Breast epithelium (tissue), 4 donors: ENCODE measurements at places on chromosomes 12 and 14. TPM values are rescaled to one million over a fixed set of nuclear protein-coding genes. Genes with fewer than 3 reads are reported as not detected.
A peak's percentile ranks its signal among the peaks of the same experiment; 100 is the strongest.

Gene KRT71
- total RNA-seq: 0.16 TPM

GRCh38 chr14:90558983-90559590 is 162.3 kb downstream of the CALM1 start:
- no peak for DNase-seq
- H3K4me1 ChIP-seq: no peaks in the 10 kb centered on the region
- no peaks in the 10 kb centered on the region for H3K27me3 ChIP-seq
- H3K4me3 ChIP-seq: no peak overlapping the region
- no peak overlapping the region for H3K27ac ChIP-seq

Gene DHH
- total RNA-seq: 1.4 TPM

GRCh38 chr12:95548539-95549391 is 2.5 kb downstream of the USP44 start:
- no peaks in the 10 kb centered on the region for H3K27me3 ChIP-seq
- peak; percentile 37 for DNase-seq
- H3K36me3 ChIP-seq: no peaks in the 10 kb centered on the region
- peak overlapping the region; percentile 89 for H3K4me3 ChIP-seq
- H3K27ac ChIP-seq: peak overlapping the region; percentile 84
- H3K4me1 ChIP-seq: no peaks in the 10 kb centered on the region

Gene MYBPC1
- total RNA-seq: 395 TPM

DNA sequence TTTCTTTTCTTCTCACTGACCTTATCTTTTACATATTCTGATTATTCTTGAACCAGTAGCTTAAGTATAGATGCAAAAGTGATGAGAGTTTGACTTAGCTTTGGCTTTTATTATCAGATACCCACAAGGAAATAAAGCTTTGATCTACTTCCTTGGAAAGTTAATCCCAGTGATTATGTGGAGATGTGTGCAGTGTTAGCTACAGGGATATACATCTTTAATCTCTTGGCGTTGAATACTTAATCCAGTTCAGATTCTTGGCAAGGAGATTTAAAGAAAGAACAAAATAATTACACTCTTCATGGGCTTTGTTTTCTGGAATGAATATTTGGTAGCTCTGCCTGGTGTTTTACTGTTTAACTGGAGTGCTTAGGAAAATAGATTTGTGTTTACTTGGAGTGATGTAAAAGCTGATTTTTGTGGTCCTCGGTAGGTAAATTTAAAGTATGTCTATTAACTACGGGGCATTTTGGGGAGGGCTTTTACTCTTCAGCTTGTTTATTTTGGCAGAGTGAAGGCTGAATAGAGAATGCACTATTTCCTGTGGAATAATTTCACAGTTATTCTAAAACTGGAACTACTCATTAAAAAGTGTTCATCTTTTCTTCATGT is 150.1 kb upstream of the LRIG3 start:
- H3K4me3 ChIP-seq: no peak overlapping the region
- no peaks in the 10 kb centered on the region for H3K27me3 ChIP-seq
- peaks cover 3% of the 10 kb centered on the region for H3K36me3 ChIP-seq

- H3K27me3 ChIP-seq: no peaks in the 10 kb centered on the region
- H3K4me3 ChIP-seq: no peak overlapping the region
- no peaks in the 10 kb centered on the region for H3K36me3 ChIP-seq
Observed at GRCh38 chr12:98786653-98787052, 141.6 kb downstream of the APAF1 start.

DNA sequence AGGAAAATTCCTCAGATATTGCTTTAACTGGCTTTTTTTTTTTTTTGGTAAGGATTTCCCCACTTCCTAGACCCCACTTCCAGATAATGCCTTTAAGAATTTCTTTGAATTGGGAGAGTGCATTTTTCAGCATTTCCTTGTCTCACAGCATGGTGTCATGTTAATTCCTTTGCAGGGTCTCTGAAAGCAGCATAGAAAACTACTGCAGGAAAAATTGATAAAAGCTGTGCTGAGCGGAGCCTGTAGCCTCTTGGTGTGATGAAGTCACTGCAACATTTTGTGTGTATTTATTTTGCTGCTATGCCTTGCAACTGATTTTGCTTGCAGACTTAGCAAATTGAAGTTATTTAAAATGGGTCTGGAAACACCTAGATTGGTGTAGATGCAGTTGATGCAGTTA is 2.7 kb downstream of the ANO4 start:
- no peak overlapping the region for H3K27ac ChIP-seq
- H3K4me1 ChIP-seq: no peaks in the 10 kb centered on the region
- H3K4me3 ChIP-seq: no peak overlapping the region
- no peak for DNase-seq

Gene NFATC4
- total RNA-seq: 32.8 TPM
